ENCODE measurements at places on chromosomes 1 and 21.

GRCh38 chr21:34020005-34020847 is 53.2 kb upstream of the MRPS6 start:
- no peak for DNase-seq

DNA sequence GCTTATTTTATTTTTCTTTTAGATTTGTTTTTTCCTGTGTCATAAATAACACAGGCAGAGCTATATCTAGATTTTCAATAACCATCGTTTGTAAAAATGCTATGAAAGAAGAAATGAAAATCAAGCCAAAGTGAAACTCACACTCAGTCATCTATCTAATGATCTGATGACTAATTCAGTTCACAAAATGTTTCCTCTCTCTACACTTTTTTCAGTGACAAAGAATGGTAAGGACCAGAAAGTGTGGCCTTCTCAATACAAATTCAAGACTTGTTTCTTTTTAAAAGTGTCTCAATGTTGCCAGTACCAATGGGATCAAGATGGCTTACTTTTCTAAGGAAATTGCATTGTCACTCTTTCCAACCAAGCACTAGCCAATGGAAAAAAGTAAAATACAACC is 282.8 kb upstream of the PKN2 start:
- DNase-seq = no peak

DNA sequence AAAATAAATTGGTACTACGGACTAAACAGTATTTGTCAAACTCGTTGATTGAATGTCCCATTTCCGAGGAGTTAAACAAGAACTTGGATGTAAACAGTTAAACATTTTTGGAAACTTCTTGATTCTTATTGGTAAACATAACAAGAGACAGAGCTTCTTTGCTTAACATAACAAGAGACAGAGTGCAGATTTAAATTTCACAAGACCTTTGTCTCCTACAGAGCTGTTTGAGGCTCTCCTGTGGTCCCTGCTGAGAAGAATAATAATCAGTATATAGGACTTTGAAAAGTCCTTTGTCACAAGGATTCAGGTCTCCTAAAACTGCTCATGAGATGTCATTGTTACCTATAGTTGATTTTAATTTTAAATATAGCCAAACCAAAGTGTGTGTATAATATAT is 170.6 kb upstream of the C21orf91 start:
- DNase-seq = no peak

DNA sequence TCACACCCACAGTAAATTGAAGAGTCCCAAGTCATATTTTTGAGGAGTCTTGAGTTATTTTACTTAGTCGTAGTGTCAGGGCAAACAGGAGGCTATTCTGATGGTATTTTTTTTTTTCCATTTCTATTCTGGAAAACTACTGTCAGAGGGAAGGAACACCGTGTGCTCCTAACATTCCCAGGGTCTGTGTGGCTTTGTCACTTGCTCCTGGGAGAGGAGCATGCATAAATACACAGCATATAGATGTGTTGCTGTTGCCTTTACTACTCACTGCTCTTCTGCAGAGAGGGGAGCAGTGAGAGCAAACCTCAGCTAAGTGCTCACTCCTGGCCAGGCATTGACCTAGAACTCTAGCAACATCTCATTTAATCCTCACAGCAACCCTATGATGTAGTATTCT is 45.8 kb downstream of the COLGALT2 start:
- no peak for DNase-seq

GRCh38 chr1:213244664-213245091 is 193.6 kb downstream of the RPS6KC1 start:
- no peak for DNase-seq

DNA sequence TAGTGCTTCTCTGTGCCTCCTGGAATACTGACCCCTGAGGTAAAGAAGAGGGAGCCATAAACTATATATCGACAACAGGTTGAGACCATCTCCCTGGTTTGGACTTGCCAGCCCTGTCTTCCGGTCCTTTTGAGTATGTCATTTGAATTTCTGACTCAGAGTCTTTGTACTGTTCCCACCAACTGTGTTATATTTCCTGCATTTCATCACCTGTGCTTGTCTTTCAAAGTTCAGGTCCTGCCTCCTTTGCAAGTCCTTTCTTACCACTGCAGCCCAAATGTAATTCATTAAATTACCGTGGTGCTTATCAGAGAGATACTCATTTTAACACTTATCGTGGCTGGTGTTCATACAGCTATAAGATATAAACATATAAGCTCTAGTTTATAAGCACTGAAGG is 10.7 kb downstream of the AK5 start:
- no peak for DNase-seq

DNA sequence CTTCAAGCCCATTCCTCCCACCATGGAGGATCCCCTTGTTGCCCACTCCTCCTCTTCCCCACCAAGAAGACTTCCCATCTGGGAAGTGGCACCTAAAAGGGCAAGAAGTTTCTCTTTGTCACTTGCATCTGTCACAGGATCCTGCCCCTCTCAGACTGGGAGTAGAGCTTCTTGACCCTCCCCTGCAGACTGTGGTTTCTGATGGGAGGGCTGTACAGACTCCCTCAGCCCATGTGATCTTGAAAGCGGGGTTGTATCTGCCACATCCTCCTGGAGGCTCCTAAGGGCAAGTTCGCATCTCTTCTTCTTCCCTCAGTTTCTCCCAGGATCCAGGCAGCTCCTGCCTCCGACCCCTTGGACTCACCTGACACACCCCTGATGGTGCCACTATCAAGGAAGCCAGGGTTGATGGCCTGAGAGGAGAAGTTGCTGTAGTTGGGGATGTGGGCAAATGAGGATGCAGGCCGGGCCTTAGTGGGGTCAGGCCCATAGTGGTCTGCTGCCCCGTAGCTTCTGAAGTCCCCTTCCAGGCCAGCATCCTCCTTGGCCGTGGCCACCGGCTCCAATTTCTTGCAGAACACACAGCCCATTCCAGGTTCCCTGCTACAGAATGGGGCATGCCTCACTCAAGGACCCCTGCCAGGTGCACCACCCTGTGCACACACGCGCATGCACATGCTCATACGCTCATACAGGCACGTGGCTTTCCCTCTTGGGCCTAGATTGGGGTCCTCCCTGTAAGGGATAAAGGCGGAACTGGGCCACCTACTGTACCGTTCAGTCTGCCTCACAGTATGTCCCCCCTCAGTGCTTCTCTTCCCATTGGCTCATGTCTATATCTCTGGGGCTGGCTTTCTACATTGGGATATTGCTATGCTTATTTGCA is 11.4 kb downstream of the FGR start:
- DNase-seq = no peak

GRCh38 chr1:201366696-201367095 is 10.8 kb downstream of the TNNT2 start:
- no peak for DNase-seq

DNA sequence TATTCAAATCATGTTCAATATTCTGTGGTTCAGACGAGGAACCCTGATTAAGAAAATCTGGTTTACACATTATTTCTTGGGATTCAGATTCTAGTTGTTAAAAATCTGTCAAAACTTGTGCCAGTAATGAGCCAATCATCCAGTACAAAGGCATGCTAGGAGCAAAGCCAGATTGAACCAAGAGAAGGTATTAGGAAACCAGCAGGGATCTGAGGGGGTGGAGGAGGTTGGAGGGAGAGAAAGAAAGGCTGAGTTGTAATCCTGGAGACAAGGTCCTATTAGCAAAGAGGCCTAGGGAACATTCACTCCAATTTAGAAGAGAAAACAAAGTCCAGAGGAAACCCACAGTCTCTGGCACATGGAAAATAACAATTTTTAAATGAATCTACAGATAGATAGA is 352.9 kb downstream of the LTN1 start:
- DNase-seq = no peak

GRCh38 chr1:94953107-94953506 is 26.2 kb upstream of the CNN3 start:
- DNase-seq = no peak

DNA sequence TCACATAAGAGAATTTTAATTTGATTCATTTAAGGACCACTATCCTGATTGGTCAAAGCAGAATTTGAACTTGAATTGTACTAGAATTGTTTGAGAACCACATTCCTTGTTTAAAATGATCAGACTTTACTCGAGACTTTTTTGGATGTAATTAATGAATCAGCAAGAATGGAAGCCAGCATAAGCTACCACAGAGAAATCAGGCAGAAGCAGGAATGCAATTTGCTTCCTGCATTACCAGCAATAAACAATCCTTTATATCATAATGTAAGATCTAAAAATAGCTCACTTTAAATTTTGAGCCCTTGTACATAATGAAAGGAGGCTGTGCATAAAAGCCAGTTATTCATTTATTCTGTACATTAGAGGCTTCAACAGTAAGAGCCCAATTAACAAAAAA is 119.8 kb upstream of the BACE2 start:
- no peak for DNase-seq

DNA sequence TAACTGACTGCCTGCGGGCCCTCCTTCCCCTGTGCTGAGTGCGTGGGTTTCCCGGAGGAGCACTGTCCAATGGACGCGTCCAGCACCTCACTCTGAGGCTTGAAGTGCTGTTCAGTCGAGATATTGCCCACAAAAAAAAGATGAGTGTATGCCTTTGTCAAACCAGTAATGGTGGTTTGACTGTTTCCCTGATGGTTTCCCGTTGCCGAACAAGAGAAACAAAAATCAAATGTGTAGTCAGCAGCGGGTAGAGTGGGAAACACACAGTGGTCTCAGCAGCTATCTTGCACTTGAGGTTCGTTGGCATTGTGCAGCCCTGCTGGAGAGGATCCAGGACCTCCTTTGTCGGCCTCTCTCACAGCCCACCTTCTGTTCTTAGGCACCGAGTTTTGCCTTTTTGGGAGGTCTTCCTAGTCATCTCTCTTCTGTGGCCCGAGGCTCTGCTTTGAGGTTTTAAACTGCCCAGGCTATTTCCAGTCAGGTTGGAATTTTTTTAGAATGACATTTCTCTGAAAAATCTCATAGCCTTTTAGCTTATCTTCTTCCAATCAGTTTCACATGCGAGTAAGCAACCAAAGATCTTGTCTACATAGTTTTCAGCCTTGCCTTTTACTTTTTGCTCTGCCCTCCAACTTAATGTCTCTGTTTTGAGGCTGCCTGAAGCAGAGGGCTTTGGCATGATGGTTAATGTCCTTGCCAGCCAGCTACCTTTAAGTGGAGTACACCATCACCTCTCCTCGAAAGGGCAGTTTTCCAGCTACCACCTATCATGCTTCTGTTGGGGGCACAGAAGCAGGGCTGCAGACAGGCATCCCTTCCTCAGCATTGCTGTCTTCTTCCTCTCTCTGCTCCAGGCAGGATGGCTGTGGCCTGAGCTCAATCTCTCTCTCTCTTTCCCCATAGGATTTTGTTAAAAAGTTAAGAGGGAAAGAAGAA is 132.3 kb downstream of the URB2 start:
- DNase-seq = no peak

DNA sequence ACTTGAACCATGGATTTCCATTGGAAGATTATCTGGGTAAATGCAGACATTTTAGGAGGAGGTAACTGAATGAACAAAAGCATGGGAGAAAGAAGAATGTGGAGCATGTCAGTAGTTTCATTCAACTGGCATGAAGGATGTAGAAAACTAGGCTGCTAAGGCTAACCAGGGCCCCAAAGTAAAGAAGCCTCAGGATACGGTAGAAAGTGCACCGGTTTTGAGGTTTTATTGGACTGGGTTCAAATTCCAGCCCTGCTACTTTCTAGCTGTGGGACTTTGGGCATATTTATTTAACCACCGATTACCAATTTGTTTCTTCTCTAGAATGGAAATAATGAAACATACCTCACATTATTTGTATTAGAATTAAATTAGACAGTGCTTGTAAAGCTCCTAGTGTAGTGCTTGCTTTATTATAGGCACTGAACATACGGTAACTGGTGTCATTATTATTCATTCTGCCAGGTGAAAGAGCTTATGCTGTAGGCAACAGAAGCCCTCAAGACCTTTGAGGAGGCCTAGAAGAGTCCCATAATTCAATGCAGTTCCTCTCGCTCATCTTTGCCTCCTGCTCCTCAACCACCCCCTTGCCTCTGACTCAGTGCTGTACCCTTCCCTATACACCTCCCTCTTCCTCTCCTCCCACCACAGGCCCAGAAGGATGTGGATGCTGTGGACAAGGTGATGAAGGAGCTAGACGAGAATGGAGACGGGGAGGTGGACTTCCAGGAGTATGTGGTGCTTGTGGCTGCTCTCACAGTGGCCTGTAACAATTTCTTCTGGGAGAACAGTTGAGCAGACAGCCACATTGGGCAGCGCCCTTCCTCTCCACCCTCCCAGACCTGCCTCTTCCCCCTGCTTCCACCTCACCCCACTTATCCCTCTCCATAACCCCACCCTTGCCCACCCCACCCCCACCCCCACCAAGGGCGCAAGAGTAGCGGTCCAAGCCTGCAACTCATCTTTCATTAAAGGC is 2.5 kb upstream of the CHTOP start:
- DNase-seq = no peak
